AG08396 (cell line): ENCODE measurements at places on chromosomes 11 and 22.

DNA sequence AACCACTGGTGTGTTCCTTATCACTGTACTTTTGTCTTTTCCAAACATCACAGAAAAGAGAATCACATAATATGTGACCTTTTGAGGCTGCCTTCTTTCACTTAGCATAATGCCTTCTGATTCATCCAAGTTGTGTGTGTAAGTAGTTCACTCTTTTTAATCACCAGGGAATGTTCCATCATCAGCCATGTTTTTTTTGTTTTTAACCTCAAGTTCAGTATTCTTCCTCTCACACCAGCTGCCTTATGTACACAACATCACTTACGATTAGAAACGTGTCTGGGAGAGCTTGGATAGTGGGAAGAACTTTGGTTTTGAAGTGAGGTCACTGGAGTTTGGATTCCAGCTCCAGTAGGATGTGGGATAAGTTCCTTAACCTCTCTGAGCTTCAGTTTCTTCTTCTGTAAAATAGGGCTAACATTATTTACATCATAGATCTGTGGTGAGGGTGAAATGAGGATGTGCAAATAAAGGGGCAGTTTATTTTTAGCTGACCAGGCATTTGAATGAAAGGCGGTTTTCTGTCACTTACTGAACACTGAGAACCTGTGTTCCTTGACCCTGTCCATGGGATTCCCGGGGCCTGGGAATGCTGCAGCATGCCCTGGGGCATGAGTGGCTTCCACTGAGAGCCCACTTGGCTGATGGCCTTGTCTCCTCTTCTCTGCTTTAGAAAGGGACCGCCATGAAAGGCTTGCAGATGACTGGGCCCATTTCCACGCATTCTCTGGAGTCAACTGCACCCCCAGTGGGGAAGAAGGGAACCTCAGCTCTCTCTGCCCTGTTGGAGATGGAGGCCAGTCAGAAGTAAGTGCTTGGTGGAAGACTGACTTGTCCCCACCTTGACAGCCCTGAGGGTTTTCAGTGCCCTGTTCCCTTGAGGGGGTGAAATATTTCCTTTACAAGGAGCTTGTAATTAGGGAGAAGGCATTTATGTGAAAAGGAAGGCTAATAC lies 92.6 kb downstream of the DEPDC5 start:
- peak; percentile 35 for DNase-seq

DNA sequence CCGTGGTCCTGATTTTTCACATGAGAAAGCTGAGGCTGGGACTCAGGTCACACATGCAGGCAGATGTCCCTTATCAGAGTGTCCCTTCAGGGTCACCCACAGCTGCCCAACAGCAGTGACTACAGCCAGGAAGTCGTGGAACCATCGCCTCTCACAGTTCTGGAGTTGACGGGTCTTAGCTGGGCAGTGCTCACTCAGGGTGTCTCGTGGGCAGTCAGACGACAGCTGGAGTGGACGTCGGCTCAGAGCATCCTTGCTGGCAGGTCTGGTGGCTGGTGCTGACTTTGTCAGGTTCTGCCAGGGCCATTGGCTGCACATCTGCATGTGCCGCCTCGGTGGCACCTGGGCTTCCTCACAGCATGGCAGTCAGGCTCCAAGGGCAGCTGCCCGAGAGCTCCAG lies 35.6 kb upstream of the TH start:
- no peak for DNase-seq

- DNase-seq: no peak
Observed at GRCh38 chr11:21806947-21807346, 385.9 kb upstream of the ANO5 start.

DNA sequence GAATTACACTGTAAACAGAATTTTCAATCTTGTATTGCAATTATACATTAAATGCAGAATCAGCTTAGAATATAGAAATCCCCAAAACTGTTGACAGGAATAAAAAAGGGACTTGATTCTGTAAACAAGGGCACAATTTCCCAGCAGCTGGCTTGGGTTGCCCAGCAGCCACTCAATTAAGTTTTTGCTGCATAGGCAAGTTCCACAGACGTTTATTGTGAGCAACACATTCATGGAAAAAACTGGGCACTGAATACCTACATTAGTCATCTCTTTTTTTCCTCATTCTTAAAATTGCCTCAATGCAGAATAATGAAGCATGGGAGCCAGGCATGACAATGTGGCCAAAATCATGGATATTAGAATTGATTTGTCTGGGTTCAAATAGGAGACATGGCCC lies 421.8 kb upstream of the ANO5 start:
- DNase-seq: no peak

DNA sequence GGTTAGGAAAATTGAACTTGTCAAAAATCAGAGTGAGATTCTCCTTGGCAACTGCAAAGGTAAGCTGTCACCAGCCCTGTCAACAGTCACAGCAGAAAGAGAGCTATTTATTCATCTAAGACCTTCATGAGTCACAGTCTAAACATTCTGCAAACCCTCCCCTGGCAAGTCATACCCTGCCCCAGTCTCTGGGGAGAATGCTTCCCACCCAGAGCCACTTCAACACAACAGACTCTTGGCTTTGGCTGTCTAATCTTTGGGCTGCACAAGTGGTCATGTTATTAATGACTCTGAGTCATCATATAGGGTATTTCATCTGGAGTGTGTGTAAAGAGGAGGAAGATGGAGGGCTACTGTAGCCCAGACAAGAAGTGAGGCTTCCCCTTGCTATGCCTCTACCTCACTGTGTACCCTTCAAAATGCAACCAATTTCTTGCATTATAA lies 153.4 kb downstream of the CCDC34 start:
- peak; percentile 56 for DNase-seq

GRCh38 chr11:45553383-45553936 lies 112.0 kb downstream of the CHST1 start:
- no peak for DNase-seq

DNA sequence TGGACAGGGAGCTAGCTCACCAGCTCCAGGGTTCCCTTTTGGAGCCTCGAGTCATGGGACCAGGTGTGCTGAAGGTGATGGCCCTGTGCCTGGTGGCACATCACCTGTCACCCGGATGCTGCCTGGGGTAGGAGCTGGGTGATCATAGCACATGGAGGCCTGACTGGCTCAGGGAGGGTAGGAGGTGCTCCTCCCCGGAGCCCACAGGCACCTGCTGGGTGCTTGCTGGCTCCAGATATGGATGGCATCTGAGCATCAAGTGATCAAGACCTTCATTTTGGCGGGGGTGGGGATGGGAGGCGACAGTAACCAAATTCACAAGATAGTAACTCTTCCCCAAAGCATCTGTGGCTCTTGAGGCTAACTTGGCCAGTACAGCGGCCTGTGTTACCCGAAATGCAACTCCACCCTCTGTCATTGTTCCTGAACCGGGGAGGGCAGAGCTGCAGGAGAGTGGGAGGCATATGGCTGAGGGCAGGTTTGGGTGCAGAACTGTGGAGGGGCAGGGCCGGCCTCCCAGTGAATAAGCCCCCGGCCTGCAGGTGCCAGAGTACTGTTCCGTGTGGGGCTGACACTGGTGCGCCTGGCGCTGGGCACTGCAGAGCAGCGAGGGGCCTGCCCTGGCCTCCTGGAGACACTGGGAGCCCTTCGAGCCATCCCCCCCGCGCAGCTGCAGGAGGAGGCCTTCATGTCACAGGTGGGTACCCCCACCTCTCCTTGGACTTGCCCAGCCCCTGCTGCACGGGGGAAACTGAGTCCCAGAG lies 4.7 kb downstream of the TBC1D10C start:
- DNase-seq: no peak

- peak; percentile 61 for DNase-seq
Observed at GRCh38 chr11:59668188-59668949, 468 bp downstream of the PATL1 start.

- DNase-seq: no peak
Observed at GRCh38 chr22:45771711-45772110, 100.1 kb downstream of the ATXN10 start.

- peak; percentile 83 for DNase-seq
Observed at GRCh38 chr11:69044111-69045013, 4.4 kb upstream of the TPCN2 start.

GRCh38 chr22:42901790-42902508 lies 44.9 kb upstream of the ARFGAP3 start:
- DNase-seq: no peak

DNA sequence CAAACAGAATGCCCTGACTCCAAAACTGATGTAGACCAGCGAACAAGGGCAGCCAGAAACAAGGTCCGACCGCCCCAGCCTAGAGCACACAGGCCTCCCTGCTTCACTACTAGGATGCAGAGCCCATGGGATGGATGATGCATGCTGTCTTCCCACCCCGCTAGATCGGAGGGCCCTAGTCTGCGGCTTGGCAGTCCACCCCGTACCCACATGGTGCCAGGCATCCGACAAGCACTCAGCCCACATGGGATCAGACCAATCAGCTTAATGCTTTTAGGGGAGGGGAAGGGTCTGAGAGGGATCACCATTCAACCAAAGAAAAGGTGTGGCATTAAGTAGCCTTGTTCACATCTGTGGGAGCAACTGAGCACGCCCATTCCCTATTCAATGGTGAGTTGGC lies 30.6 kb downstream of the PISD start:
- DNase-seq: peak; percentile 15

- no peak for DNase-seq
Observed at GRCh38 chr11:14969901-14970323, 2.2 kb downstream of the CALCA start.

DNA sequence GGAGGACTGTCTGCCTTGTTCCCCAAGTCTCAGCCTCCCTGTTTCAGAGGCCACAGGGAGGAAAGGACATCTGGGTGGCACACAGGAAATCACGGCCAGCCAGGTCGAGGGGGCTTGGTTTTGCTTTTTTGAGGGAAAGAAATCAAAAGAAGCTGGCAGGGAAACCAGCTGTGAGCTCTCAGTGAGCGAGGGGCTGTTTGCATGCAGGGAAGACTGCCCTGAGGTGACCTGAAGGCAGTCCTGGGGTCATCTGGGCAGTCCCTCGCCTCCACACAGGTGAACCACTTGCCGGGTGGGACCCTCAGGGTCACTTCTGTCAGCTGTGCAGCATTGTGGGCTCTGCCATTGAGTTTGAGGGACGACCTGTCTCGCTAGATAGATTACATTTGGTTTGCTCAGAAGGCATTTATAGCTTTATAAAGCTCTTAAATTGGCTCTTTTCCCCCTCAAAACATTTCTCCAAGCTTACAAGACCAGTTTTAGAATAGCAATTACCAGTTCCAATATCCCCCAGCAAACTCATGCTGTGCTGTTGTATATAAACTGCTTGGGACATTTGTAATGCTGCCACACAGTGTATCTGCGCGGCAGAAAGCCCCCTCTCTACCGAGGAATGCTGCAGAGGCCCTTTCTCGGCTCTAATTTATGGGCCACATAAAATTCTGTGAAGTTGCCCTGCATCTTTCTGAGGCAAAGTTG lies 28.3 kb downstream of the PKNOX2 start:
- no peak for DNase-seq

DNA sequence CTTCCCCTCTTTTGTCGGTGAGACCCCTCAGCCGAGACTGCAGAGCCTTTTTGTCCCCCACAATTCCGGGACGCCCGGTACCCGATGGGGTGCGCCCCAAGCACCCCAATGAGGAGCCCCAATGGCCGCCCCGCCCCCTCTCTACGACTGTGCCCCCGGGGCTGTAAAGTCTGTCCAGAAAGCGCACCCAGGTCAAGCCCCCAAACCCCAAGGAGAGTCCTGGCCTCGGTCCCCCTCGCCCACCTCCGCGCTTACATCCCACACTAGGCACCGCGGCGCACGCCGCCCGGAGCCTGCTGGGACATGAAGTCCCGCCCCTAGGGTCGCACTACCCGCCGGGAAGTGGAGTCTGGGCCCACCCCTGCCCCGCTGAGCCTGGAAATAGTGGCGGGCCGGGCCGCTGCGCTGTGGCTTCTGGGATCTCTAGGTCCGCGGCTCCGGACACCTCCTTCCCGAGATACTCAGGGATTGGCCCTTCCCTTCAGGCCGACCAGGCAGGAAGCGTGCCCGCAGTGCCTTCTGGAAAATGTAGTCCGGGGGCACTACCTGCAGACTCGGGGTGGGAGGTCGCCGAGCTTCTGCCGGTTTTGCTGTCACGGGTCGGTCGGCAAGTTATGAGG lies at the start of gene MEN1:
Gene MEN1, minus strand, starts transcription at position 281 of the 620 bp plus-strand sequence. CDS start 442 bp downstream, outside the sequence.
- DNase-seq: peak; percentile 98

GRCh38 chr11:90700789-90701439 lies 478.1 kb upstream of the CHORDC1 start:
- no peak for DNase-seq

- DNase-seq: no peak
Observed at GRCh38 chr22:38246692-38247091, 26.1 kb downstream of the TMEM184B start.

DNA sequence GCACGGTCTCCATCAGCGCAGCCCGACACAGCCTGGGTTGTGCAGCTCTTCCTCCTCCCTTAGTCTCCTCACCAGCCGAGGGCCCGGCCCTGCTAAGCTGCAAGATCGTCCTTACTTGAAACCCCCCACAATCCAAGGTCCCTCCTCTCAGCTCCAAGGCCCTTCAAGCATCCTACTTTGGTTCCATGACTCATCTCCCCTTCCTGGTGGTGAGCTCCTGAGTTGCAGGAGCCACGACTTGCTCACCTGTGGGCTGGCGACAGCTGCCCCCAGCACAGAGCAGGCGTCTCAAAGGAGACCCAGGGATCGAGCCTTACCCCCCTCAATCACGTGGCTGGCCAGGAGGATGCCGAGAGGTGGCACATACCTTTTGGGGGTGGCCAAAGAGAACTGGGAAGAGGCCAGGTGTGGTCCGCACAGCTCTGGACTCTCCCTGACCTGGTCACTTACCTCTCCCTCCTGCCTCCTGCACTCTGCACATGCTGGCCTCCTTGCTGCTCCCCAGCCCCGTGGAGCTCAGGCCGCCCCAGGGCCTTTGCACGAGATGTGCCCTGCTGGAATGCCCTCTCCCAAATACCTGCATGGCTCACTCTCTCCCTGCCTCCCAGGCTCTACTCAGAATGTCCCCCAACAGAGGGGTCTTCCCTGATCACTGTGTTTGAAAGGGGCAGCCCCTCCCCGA lies 35.2 kb upstream of the FADD start:
- DNase-seq: no peak

DNA sequence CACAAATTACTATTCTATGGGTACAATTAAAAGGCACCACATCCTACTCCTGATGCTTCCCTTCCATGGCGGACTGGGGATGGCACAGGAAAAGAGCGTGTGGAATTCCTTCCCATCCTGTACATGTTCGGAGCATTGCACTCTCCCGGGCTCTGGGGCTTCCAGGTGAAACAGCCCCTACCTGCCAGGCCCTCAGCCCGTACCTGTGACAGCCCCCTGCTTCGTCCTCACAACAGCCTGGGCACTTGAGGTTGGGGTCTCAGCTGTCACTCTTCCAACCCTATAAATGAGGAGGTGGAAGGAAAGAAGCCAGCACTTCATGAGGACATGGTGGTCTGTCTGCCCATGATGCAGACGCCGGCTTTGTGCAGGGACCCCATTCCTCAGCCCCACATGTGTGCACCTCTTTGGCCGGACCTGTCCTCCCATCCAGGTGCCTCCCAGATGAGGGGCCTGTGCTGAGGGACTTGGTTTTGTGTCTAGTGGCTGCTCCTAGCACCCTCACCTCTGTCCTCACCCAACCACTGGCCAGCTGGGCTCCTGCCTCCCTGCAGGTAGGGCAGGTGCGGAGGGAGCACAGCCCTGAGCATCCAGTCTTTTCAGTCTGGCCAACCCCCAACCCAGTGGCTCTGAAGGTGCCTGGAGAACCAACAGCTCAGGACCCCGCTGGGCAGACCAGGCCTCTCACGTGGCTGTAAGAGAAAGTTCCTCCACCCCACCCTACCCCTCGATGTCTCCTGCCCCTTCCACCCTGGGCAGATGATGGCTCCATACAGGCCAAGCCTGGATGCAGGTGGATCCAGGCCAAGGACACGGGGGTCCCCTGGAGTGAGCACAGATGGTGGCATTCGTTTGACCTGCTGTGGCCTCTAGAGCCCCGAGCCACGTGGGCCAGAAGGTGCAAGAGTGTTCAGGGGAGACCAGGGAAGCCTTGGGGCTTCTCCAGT lies 23.4 kb upstream of the WNT7B start:
- no peak for DNase-seq

GRCh38 chr11:27282806-27283205 lies 80.2 kb downstream of the CCDC34 start:
- DNase-seq: no peak
